Fibroblast of skin of left biceps (primary cell): ENCODE measurements at places on chromosomes 2 and 18.
A peak's percentile ranks its signal among the peaks of the same experiment; 100 is the strongest.

DNA sequence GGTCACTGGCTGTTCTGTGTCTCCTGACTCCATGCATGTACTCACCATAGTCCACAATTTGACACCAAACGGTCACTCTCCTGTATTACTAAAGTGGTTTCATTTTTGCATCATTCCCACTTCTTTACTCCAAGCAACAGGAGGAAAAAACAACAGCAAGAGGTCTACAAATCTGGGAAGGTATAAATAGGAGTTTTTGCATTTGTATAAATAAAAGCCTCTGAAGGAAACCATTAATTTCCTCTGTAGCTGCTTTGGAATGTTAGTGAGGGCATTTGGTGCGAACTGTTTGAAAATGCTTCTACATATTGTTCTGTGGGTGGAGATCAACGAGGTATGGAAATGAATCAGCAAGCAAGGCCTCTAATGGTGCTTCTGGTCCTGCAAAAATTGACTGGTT, 148.5 kb upstream of the DLX2 start:
- DNase-seq: peak; percentile 30

DNA sequence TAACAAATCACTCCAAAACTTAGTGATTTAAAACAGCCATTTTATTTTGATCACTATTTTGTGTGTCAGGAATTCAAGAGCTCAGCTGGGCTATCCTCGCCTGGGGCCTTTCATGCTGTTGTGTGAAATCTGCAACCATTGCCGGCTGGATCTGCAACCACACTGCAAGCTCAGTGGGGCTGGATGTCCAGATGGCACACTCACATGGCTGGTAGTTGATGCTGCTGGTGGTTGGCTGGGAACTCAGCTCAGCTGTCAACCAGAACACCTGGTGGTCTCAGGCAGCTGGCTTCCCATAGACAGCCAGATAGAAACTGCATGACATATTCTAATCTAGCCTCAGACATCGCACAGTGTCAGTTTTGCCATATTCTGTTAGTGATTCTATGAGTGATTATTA, 30.6 kb upstream of the AP1S3 start:
- DNase-seq: no peak

- no peak for DNase-seq
Observed at GRCh38 chr2:159249990-159250715, 36.4 kb downstream of the WDSUB1 start.

DNA sequence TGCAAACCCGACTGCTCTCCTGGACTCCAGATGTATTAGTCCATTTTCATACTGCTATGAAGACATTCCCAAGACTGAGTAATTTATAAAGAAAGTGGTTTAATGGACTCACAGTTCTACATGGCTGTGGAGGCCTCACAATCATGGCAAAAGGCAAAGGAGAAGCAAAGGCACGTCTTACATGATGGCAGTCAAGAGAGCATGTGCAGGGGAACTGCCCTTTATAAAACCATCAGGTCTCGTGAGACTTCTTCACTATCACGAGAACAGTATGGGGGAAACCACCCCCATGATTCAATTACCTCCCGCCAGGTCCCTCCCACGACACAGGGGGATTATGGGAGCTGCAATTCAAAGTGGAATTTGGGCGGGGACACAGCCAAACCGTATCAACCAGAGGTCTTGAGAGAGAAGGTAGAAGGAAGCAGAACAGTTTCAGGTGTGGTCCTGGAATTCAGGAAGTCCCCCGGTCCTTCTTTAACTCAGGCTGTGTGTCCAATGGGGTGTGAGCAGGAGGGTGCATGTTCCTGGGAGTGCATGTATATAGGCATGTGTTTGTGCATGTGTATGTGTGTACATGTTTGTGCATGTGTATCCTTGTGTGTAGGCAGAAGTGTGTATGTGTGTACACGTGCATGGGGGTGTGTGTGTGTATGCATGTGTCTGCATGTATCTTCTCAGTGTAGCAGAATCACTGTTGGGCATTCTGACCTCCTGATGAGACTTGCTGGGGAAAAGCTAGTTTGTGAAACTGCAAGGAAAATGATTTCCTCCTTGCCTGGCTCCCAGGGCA, 46.2 kb downstream of the GREB1 start:
- no peak for DNase-seq

DNA sequence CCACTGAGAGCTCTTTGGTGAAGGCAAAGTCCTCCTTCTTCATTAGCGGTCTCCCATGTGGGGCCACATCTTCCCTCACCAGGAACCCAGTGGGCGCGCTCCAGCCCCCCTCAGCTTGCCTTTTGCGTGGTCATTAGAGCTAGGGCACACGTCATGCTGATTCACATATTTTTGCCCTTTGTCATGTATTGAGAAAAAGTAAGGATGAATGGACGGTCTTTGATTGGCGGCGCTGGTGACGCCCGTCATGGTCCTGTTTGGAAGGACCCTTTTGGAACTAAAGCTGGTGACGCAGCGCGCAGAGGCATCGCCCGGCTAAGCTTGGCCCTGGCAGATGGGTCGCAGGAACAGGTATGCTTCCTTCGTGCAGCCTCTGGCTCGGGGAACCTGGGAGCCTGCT, 3.1 kb downstream of the SLC14A1 start:
- no peak for DNase-seq

DNA sequence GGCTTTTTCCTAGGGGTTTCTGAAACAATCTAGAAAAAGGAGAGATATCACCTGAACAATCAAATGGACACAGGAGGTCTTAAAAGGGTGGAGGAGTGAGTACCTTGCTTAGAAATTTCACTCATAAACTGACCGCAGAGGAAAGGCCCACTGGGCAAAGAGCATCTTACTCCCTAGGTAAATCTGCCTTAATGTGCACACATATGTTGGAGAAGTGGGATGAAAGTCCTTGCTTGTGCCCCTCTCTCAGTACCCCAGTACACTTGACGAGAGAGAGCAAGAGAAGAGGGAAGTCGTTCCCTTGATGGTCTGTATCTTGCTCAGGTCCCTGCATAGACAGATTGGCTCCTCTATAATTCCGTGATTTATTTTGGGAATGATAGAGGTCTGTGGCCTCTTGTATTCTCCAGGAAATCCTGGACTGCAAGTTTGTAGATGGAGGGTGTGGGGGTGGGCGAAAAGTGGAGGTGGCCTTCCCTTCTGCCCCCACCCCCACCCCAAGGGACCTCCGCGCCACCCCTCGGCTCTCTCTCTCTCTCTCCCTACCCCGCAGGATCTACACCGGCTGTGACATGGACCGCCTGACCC, 6.8 kb downstream of the TBR1 start:
- no peak for DNase-seq

DNA sequence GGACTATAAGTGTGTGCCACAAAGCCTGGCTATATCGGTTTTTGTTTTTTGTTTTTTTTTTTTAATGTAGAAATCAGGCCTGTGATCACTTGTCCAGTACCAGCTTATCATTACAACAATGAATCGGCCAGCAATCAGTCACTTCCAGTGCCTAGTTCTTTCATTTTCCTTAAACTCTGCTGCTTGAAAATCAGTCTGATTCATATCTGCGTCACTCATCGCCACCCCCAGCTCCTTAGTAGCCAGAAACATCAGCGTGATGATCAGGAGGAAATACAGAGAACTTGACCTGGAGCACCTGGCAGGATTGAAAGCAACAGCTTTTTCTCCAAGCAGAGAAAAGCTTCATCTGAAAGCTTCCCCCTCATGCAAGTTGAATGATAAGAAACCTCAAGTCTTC, 75.4 kb downstream of the SPTBN1 start:
- DNase-seq: no peak

DNA sequence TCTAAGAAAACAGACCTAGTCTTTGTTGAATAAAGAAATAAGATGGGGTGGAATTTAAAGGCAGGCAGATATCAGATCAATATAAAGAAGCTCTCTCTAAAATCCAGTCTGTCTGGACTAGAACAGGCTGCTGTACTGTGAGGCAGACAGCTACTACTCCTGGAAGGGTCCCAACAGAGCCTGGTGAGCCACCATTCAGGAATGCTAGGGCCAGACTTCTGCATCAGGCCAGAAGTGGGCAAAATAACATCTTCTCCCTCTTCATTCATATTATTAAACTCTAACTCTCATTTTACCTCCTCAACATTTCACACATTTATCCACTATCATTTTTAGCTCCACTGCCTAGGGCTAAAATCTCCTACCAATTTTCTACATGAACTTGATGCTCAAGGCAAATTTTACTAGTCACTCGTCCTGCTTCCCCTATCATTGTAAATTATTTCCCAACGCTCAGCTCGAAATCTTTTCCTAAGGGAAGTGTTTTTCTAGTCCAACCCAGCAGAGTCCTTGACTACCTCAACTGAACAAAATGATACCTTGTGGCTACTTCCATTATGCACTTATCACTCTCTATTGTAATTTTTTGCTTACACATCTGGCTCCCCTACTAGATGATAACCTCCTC, 45.2 kb upstream of the GLS start:
- peak; percentile 78 for DNase-seq

GRCh38 chr2:166661391-166661790, 167.3 kb upstream of the SCN7A start:
- no peak for DNase-seq

GRCh38 chr2:130720036-130720435, 8.8 kb upstream of the GPR148 start:
- no peak for DNase-seq

GRCh38 chr2:155980941-155981560, 351.5 kb downstream of the NR4A2 start:
- DNase-seq: no peak

- DNase-seq: peak; percentile 22
Observed at GRCh38 chr2:142130111-142131009, 456 bp downstream of the LRP1B start.

DNA sequence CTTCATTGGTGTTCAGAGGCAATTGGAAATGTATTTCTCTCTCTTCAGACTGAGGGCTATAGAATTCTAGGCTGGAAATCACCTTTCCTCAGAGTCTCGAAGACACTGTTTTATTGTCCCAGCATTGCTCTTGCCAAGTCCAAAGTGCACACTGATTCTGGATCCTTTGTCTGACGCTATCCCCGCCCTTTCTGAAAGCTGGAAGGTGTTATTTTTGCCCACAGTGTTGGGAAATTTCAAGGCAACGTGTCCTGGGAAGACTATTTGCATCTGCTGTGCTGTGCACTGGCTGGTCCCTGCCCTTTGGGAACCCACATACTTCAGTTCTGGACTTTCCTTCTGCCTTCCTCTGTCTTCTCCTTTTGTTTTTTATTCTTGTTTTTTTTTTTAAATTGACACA, 190.8 kb downstream of the SH3BP4 start:
- DNase-seq: no peak

- DNase-seq: no peak
Observed at GRCh38 chr2:165202239-165202638, 1.6 kb downstream of the SCN3A start.

DNA sequence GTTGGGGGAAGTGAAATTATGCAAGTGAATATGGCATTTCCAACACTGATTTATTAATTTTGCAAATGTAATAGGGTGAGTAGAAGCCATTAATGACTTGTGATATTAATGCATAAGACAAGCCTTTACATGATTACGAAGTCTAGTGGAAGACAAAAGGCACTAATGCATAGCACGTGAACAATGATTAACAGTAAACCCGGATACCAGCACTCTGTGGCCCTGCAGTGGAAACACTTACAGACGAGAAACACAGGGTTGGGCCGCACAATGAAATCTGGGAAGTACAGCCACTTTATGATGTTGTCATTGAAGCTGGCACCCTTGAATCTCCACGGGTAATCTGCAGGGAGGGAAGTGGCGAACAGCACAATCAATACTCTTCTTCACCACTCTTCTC, 233.4 kb downstream of the NAPG start:
- no peak for DNase-seq

- DNase-seq: no peak
Observed at GRCh38 chr2:187477051-187477450, 29.0 kb upstream of the CALCRL start.

DNA sequence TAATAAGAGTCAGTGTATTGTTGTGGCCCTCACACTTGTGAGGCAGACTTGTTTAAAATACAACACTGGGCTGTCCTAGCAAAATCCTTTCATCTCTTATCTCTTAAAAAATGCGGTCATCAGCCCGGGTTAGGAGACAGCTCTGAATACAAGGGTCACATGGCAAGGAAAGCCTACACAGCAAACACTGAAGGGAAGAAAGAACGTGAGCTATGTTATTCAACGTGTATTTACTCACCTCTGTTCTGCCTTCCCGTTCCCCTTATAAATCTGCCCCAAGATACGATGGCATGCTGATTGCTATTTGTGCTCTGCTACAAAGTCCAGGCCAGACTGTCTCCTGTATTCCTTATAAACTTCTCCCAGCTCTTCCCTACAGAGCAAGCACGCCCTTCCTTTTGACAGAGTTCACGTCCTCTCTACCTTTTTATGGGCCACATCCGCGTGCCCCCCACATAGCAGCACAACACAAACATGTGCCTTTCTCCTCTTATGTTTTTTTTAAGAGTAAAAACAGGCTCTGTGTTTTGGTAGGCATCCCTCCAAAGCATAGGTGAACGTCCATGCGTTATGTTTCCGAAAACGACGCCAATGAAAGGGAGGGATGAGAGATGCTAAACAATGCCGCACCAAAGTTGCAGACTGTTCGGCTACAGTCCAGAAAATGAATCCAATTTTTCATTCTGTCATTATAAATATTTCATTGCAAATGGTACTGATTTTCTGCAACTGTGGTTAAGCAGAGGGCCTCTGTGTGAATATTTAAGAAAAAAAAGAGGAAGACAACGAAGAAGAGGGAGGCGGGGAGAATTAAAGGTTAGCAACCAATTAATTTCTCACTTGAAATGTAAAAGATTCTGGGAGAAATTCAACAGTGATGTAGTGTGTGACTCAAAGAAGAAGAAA, 274.7 kb downstream of the ZNF521 start:
- DNase-seq: peak; percentile 51

DNA sequence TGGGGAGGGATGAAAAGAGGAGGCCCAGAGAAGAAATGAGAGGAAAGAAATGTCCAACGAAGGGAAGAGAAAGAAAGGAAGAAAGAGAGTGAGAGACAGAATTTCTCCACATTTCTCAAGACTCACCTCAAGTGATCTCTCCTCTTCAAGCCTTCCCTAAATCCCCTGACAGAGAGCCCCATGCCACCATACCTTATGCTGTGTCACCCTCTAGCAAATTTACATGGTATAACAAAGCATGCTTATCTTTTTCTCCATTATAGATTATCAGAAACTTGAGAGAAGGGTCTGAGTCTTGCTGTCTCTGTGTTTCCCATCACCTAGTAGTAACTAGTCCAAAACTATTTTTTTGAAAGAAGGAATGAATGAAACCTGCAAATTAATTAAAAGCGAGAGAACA, 1208.4 kb downstream of the DPP10 start:
- no peak for DNase-seq

- no peak for DNase-seq
Observed at GRCh38 chr2:21667638-21668037, 543.9 kb downstream of the TDRD15 start.

DNA sequence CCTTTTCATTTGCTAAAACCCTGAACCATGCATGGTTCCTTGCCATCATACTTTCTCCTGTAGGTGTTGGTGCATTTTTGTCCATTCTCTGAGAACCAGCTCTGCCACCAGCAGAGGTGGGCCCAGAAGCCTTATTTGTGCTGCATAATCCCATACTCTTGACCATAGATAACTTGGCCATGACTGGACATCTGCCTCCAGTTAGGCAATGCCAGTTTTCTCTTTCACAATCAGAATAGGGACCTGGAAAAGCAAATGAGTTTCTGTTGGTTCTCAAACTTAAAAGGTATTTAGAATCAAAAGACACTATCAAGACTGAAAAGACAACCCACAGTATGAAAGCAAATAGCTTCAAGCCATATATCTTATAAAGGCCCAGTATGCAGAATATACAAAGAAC, 167.3 kb downstream of the MAIP1 start:
- no peak for DNase-seq
